8988T (cell line): ENCODE measurements at places on chromosomes 5 and 9.

- no peak for DNase-seq
Observed at GRCh38 chr9:133932633-133933032, 59.5 kb downstream of the VAV2 start.

- DNase-seq, result no peak
Observed at GRCh38 chr5:159362220-159362619, 31.9 kb upstream of the IL12B start.

DNA sequence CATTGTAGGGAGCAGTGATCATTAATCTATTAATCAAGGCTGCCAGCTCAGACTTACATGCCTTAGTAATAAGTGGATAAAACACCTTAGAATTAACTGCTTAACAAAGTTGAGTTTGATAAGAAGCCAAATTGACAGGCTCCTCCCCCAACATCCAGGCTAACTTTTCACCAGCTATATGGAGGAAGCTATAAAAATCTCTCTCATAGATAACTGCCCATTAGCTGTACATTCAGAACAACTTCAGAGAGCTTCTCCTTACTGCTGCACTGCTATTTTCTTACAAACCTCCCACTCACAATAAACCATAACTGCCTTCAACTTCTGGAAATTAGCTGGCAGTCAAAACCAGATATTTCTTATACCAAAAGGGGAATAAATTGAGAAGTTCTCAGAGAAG lies 364.1 kb downstream of the PRELID2 start:
- no peak for DNase-seq

GRCh38 chr5:52743012-52743411 lies 44.7 kb upstream of the ITGA1 start:
- no peak for DNase-seq

DNA sequence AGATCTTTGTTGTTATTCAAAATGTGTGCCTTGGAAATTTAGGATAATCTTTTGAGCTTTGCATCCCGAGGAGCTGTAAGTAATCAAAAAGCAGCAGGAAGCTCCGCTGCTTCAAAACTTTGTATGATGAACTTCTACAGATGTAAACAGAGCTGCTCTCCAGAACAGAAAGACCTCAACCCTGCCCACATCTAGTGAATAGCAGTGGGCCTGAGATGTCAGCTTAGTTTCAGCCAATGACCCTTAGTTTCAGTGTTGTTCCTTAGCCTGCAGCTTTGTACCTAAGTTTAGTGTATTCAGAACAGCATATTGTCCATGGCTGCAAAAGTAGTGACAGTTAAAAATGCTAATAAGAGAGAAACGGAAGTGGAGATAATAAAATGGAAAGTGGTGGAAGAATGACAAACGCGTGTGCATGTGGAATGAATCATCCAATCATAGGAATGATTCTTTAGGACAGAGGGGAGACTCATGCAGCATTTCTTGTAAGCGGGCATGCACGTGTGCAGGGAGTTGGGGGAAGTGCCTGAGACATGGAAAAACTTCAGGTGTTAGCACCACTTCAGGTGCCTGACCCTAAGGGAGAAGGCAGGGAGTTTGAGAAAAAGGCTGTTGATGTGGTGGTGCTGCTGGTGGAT lies 24.9 kb downstream of the SNX24 start:
- DNase-seq, result no peak

- no peak for DNase-seq
Observed at GRCh38 chr9:112430006-112430522, 50.2 kb downstream of the HSDL2 start.

DNA sequence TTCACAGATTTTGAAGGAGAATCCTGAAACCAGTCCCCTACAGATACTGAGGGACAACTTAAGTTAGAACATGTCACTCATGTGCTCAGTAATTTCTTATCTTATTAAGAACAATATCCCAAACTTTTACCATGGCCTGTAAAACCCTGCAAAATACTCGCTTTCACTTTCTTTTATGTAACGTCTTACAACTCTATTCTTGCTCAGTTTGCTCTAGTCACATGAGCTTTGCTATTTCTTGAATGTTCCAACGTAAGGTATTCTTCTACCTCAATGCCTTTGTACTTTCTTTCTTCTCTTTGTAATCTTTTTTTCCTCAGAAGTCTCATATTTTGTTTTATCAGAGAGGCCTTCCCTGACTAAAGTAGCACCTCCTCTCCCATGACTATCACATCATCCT lies 14.1 kb downstream of the TMEM38B start:
- no peak for DNase-seq

DNA sequence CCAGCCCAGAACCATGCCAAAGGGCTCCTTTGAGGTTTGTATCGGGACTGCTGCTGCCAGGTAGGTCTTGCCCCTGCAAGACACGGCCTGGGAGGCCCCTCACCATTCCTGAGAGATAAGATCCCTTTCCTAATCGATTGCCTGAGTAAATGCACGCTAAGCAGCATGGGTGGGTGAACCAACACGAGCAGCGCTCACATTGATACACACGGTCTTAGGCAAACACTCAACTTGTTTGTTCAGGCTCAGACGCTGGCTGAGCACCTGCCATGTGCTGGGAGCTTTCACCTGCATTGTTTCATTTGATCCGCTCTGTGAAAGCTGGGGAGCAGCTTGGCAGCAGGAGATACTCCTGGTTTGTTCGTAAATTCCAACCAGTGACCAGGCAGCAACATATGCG lies 76.9 kb upstream of the NEURL1B start:
- no peak for DNase-seq

- no peak for DNase-seq
Observed at GRCh38 chr5:103114440-103114839, 5.5 kb downstream of the GIN1 start.

GRCh38 chr5:102536323-102536928 lies 37.6 kb upstream of the SLCO6A1 start:
- DNase-seq, result no peak

- no peak for DNase-seq
Observed at GRCh38 chr5:35242702-35243258, 12.5 kb upstream of the PRLR start.

DNA sequence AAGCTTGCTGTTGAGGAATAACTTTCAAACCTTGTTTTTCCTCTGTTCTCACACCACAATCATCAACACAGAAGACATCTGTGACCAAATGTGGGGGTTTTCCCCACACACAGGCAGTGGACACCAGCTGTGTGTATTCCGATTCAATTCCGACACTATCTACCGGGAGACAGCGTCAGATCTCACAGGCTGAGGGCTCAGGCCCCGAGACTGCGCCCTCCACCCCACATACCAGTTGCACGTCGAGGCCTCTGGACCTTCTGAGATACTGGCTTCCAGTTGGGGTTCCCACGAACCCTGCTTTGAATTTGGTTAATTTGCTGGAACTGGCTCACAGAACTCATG lies 41.3 kb downstream of the STK10 start:
- no peak for DNase-seq

- no peak for DNase-seq
Observed at GRCh38 chr9:115411993-115412452, 294.1 kb upstream of the TNC start.

DNA sequence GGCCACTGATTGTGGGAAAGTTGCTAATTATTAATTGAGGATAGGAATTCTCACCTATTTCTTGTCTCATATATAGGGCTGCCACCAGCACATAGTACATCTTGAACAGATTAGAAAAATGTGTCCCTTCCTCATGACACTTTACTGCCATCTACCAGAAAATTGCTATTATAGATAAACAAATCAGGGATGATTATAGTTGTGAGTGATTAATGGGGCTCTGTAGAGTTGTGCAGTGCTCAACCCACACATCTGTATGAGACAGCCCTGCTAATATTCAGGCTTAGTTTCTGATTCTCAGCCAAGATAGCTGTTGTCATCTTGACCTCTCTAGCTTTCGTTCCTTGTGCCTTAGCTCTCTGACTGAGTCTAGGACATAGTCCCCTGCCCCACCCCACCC lies 373.3 kb downstream of the TLE4 start:
- DNase-seq, result no peak

DNA sequence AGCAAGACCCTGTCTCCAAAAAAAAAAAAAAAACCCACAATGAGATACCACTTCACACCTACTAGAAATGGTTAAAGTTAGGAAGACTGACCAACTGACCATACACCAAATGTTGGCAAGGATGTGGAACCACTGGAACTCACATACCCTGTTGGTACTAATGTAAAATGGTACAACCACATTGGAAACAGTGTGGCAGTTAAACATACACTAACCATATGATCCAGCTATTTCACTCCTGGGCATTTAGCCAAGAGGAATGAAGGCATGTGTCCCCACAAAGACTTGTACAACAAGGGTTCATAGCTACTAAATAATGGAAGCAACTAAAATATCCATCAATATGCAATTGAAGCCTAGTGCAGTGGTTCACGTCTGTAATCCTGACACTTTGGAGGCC lies 21.3 kb downstream of the NAIF1 start:
- DNase-seq, result no peak

- no peak for DNase-seq
Observed at GRCh38 chr5:125981016-125981415, 442.2 kb upstream of the GRAMD2B start.

- no peak for DNase-seq
Observed at GRCh38 chr9:4592295-4592694, 69.8 kb upstream of the PLPP6 start.

DNA sequence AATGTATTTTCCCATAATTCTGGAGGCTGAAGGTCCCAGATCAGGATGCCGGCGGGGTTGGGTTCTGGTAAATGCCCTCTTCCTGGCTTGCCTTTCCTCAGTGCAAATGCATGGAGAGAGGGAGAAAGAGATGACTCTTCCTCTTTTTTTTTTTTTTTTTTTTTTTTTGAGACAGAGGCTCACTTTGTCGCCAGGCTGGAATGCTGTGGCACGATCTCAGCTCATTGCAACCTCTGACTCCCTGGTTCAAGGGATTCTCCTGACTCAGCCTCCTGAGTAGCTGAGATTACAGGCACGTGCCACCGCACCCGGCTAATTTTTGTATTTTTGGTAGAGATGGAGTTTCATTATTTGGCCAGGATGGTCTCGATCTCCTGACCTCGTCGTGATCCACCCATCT lies 300.0 kb upstream of the TAS2R1 start:
- no peak for DNase-seq

DNA sequence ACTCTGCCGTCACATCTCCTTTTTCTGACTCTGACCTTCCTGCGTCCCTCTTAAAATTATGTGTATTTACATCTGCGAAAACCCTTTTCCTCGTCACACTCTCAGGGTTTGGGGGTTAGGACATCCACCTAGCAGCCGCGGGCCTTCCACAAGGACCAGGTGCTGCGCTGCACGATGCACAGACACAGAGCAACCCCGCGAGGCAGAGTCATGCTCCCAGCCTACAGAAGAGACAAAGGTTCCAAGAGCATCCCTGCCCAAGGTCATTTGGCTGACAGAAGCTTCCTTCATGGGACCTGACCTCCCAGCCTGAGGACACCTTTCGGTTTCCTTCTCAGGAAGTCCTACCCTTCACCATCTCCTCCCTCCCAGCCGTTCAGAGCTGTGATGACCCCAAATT lies 118.6 kb upstream of the SARDH start:
- no peak for DNase-seq

GRCh38 chr9:129834489-129835127 lies 467 bp downstream of the C9orf78 start:
- no peak for DNase-seq
